ENCODE measurements at places on chromosomes 16 and 17.

GRCh38 chr16:23432176-23433128 lies 20.5 kb downstream of the COG7 start:
- DNase-seq = no peak

DNA sequence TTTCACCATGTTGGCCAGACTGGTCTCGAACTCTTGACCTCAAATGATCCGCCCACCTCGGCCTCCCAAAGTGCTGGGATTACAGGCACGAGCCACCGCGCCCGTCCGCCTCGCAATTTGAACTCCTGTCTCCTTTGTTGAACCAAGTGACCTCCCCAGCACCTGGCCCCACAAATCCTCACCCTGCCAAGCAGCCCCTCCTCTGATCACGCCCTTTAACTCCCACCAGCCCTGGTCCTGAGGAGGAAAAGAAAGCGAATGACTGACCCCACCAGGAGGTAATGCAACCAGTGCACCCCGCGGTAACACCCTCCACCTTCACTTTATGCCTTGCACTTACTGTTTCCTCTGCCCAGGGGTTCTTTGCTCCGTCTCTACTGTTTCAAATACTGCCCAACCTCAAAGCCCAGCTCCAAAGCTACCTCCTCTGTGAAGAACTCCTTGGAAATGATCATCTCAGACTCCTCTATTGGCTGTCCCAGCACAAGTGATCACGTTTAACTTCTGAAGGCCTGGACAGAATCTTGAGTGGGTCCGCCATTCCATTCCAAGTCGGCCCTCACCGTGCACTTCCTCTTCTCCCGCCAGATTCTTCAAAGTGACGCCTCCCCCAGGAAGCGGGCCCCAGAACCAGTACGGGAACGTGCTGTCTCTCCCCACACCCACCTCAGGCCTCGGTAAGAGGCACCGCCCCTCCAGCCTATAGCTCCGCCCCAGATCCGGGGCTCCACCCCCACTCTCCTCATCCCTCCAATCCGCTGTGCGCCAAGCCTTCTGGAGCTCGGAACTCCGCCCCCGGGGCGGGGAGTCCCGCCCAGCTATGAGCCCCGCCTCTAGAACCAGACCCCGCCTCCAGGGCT lies 4.4 kb downstream of the CD19 start:
- peak; percentile 83 for DNase-seq

DNA sequence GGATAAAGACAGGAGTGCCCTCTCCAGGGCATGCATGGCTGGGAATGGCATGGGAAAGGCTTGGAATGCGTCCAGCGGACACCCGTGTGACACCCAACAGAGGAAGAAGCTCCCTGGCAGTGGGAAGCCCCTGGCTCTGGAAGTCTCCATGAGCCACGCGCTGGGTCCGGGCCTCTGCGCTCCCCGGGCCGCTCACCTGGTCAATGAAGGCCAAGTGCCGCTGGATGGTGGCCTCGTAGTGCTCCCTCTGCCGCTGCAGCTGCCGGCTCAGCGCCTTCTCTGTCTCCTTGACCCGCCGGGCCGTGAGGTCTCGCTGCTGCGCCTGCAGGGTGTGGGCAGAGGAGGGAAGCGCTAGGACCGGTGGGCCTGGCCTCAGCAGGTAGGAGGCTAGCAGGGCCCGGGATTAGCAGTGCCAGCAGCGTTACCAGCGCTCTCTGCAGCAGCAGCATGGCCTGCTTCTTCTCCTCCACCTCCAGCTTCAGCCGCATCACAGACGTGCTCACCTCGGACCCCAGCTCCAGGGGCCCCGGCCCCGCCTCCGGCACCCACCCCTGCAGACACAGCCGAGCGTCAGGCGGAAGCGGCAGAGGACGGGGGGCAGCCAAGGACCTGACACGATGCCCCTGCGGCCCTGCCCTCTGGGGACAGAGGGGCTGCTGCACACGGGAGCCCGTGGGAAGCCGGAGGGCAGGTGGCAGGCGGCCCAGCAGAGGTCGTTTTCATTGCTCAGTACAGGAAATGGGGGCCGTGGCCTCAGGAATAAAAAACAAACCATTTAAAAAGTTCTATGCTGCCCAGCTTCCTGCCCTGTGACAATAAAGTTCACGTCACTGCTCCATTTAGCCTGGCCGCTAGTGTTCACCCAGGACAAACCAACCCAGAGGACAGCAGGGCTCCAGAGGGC lies 26.0 kb downstream of the CEP131 start:
- DNase-seq = no peak

GRCh38 chr17:69503711-69504110 lies 89.2 kb downstream of the MAP2K6 start:
- no peak for DNase-seq

- no peak for DNase-seq
Observed at GRCh38 chr17:41518789-41519449, at the start of gene KRT15. KRT15 (minus strand) TSS chr17:41518890; CDS start chr17:41518827, 63 bp downstream.

DNA sequence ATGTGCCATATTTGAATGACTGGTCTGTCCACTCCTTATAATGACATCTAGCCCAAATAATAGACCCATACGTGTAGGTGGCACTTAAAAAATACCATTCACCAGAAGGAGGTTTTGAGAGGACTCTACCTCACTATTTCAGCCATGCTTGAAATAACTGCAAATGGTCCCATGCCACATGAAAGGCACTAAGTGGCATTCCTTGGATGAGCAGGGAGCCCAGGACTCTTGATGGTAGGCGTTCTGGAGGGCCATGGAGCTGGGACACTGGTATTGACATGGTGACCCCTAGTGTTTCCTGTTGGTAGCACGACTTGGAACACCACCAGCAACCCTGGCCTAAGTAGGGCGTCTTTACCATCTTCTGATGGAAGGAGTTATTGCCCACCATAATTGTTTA lies 148.7 kb upstream of the ZFHX3 start:
- peak; percentile 8 for DNase-seq

DNA sequence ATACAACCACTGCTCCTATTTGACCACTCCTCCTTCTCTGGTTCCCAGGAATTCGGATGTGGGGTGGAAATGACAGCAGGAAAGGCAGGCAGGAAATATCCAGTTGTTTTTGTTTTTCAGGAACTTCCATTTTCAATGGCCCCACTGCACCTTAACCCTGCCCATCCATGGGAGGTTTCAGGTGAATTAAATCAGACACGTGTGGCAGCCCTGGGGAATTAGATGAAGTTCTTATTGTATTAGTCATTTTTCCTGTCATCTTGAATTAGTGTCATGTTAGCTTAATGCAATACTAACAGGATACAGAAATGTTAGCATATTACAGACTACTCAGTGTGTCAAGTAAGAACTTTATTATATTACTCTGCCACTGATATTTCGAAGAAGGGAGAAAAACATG lies 146.4 kb downstream of the CHD9NB start:
- DNase-seq = no peak

DNA sequence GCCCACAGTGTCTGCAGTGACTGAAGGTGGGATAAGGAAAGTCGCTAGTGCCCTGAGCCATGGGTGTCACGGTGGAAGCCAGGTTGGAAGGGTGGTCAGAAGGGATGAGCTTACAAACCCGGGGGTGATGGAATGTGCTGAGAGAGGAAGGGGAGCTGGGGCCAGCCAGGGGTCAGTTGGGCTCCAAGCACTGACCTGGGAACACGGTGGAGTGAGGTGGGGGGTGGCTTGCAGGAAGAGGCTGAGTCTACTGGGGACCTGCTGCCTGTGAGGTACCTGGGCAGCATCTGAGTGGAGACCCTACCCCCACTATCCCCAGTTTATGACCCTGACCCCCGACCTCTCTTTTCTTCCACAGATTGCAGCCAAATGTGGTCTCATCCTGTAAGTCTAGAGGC lies 3.1 kb downstream of the TMEM92 start:
- no peak for DNase-seq

- DNase-seq = no peak
Observed at GRCh38 chr16:80587071-80587470, 46.3 kb downstream of the DYNLRB2 start.

DNA sequence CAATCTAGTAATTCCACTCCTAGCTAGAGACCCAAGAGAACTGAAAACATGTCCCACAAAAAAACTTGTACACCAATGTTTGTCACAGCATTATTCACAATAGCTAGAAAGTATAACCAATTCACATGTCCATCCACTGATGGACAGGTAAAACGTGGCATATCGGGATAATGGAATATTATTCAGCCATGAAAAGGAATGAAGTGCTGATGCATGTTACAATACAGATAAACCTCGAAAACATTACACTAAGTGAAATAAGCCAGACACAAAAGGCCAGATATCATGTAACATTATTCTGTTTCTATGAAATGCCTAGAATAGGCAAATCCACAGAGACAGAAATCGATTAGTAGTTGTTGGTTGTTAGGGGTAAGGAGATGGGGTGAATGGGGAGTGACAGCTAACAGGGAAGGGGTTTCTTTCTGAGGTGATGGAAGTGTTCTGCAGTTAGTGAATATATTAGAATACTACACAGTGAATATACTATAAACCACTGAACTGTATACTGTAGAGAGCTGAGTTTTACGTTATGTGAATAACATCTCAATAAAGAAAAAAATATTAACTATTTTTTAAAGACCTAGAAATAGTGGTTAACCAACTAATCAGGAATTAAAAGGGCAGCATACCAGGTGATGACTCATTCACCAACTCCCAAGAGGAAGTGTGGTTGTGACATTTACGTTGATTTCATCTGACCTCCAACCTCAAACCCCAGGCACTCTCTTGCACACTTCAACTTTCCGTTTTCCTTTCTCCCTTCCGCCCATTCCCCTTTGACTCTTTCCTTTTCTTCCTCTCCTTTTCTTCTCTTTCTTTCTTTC lies 48.6 kb downstream of the GAS7 start:
- DNase-seq = no peak

DNA sequence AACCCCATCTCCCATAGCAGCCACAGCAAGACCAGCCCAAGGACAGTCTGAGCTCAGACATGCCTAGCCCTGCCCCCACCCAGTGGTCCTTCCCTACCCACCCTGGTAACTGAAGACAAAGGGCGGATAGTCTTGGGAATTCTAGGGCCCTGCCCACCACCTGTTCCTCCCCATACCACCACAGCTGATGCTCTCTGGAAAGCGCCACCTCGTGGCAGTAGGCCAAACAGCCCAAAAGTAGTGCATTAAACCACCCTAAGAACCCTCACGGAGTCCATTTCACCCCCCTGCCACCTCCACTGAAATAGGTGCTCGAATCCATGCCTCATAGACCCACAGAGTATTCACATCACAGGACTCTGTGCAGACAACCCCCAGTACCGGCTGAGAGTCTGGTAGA lies 1021.4 kb downstream of the CDH8 start:
- DNase-seq = no peak

DNA sequence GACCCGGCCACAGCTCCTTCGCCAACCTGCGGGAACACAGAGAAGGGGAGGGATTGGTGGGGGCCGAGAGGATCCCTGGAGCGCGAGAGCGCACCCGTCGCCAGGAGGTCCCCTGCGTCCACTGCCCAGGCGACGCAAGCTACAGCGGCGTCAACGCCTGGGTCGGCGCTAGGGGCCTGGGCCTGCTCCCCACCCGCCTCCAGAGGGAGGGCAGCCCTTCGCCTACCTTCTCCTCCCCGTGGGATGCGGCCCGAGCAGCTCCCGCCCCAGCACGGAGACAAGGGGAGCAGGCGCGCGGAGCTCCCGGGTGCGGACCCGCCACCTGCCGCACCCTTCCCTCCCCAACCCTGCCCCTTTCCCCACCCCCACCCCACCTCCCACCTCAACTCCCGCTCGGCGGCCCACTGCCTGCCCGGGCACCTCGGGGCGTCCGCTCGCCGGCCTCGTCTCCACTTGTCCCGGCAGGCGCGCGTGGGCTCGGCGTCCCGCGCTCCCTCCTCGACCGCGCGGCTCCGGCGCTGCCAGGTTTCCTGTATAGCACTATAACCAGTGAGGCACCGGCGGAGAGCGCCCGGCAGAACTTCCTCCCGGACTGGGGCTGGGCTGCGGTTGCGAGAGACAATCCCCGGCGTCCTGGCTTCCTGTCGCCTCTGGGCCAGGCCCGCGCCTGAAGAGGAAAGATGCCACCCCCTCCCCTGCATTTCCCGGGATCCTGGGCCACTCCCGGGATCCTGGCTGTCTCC lies 119.1 kb upstream of the SMURF2 start:
- peak; percentile 44 for DNase-seq

DNA sequence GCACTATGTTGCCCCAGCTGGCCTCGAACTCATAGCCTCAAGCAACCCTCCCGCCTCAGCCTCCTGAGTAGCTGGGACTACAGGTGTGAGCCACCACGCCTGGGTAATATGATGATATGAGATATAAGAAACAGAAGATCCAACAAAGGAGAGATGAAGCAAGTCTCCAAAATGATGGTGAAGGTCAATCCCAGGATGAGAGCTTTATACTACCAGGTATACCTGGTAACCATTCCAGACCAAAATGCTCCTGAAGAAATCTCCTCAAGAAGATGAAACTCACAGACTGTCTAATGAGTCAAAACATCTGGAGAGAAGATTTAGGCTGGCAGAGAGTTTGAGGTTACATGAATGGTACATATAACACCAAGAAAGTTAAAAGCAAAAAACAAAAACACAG lies 24.5 kb downstream of the INTS2 start:
- no peak for DNase-seq

- no peak for DNase-seq
Observed at GRCh38 chr16:23784811-23785447, 30.1 kb downstream of the CHP2 start.

DNA sequence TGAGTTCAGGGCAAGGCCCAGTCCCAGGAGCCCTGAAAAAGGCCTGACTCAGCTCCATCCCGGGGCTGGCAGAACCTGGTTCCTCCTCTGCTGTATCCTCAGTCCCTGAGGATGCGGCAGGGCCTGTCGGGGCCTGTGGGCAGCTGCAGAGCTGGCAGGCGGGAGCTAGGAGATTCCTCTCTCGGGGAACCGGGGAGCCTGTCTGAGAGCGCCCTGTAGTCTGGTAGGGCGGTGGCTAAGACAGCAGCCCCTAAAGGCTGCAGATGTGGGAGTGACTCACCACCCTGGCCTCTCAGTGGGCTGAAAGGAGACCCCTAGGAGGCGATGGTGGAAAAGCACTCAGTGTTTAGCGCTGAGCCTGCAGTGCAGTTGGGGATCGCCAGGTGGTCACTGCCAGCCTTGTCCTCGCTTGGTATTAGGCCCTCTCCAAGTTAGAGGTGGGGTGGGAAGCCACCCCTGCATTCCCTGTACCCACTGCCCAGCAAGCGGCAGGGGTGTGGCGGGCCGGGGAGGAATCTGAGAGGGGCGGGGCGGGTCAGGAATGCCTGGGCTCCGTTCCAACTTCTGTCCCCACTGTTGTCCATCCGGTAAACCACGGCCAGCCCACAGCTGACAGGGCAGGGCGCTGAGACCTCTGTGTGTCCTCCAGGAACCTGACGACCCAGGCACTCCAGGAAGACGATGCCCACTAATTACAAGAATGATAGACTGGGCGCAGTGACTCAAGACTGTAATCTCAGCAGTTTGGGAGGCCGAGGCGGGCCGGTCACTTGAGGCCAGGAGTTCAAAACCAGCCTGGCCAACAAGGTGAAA lies 29.5 kb upstream of the CDH1 start:
- no peak for DNase-seq

- no peak for DNase-seq
Observed at GRCh38 chr16:22250522-22250921, 44.4 kb downstream of the EEF2K start.

- DNase-seq = no peak
Observed at GRCh38 chr17:27514595-27515413, 58.6 kb downstream of the KSR1 start.

DNA sequence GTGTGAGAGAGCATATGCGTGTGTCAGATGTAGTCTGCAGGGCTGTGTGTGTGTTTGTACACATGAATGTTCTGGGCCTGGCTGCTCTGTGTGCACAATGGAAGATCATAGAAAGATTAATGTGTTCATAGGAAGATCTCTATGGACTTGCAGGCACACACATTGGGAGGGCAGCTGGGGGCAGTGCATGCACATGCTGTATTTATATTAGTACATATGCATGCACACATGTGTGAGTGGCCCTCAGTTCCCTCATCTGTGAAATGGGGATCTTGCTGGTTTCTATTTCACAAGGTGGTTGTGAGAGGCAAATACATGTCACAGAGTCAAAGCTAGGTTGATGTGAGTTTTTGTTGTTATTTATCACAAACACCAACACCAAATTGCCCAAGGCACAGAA lies 2.1 kb downstream of the CA7 start:
- no peak for DNase-seq

Data from central memory CD4-positive, alpha-beta T cell (primary cell).